Renal cortical epithelial cell (primary cell): ENCODE measurements at places on chromosomes 3 and 15.

DNA sequence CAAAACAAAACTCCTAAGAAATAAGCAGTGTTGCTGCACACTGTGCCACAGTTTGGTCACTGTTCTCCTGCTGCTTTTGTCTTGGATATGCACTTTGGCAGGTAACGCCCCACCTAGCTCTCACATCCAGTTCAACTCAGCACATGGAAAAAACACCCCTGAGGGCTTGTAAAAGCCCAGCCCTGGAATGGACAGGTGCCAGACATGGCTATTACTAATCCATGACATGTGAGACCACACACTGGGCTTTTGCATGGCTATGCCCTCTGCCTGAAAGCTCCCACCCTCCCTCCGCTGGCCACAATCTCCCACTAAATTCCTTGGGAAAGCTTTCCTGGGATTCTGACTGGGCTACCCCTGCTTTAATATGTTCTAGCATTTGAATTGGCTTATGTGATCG, 24.7 kb upstream of the ZBED2 start:
- peak; percentile 75 for DNase-seq

DNA sequence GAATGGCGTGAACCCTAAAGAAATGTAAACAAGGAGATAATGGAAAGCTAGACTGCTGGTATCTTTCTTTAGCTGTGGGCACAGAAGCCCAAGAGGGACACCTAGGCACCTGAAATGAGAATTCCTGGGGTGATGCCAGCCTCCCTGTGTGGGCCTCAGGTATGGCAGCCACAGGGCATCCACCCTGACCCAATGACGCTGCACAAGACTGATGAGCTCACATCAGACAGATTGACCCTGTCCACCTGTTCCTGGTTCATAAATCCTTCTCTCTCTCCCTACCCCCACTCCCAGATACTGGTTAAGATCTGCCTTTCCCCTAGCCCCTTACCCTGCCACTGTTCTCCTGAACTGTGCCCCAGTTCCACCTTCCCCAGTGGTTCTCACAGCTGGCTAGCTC, 1.5 kb downstream of the GLB1 start:
- no peak for DNase-seq

DNA sequence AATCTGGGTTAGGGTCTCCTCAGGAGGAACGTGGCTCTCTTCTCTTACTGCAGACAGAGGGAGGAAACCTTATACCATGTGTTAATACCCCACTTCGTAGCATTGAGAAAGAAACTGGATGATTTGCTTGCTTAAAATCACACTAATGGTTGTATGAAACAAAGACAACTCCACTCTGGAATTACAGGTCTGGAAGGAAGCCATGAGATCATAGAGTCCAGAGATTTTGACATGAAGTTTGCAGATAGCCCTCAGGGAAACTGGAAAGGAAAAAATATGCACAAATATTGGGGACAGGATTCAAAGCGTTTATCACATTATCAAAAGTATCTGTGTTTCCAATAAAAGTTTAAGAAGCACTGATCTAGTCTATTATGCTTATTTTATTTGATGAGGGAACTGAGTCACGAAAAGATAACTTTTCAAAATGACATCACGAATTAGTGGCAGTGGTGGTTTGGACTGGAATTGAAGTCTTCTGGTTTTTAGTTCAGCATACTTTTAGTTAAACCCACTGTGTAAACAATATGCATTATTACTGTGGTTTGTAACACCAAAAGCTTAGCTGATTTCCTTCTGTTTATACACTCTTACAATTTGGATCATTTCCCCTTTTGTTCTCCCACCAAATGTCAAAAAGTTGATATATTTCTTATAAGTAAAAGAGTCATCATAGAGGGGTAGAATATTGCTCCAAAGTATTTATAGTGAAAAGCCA, 16.8 kb downstream of the FGF7 start:
- peak; percentile 3 for DNase-seq

GRCh38 chr3:27507111-27507510, 22.9 kb upstream of the SLC4A7 start:
- DNase-seq, result no peak

- DNase-seq, result no peak
Observed at GRCh38 chr3:7565574-7565973, 704.7 kb downstream of the GRM7 start.

DNA sequence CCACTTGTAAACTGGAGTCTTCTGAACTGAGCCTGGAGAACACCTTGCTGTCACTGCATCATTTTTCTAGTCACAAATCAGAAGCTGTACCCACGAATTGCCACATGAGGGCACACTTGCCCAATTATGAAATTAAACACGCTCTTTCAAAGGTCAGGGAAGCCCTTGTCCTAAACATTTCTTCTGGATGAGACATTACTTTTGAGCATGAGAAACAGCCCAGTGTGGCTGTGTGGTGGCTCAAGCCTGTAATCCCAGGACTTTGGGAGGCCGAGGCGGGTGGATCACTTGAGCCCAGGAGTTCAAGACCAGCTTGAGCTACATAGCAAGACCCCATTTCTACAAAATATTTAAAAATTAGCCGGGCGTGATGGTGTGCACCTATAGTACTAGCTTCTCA, 27.5 kb upstream of the CFAP161 start:
- peak; percentile 57 for DNase-seq

- DNase-seq, result no peak
Observed at GRCh38 chr3:14403619-14404155, 1.3 kb downstream of the SLC6A6 start.

DNA sequence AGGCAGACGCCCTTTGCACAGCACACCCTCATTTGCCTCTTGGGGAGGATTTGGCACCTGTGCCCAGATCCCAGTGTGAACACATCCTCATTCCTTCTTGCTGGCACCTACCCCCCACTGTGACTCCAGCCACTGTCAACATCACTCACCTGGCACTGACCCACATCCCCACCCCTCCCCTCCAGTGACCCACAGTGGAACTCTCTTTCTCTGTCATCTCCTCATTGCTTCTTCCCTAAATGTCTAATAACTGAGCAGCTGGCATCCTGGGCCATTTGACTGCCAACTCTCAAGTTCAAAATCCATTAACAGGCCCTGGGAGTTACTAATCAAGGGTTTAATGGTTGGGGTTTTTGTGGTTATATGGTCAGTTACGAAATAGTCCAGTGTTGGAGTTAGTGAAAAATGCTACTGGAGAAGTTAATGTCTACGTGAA, 14.4 kb downstream of the SNAPC5 start:
- DNase-seq, result peak; percentile 96

DNA sequence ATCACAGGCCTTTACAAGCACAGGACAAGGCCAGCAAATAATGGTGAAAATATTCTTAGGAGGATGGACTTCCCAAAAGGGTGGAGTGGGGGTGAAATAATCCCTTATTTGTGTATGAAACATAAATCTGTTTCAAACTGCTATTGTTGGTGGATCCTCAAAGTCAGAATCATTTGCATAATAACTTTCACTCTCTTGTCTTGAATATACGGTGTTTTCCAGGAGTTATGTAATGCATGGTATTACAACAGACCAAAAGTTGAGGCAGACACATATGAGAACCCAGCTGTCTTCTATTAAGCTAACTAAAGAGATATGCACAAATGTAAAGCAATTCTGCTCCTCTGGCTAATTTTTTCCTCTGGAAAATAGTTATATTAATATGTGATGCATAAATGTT, 57.7 kb downstream of the PRTG start:
- no peak for DNase-seq

DNA sequence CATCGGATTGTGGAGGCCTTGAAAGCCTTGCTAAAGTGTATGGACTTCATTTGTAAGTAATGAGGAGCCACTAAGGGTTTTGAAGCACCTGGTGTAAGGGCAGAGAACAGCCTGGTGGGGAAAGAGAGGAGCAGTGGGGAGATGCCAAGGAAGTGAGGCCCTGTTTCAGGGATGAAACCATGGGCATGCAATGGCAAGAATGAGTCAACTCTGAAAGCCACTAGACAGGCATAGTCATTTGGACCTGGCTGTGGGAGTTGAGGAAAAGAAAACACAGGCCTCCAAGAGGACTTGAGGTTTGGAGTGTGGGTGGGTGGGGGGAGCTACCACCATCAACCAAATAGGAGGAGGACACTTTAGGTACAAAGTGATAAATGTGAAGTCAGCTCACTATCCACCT, 7.6 kb downstream of the XCR1 start:
- peak; percentile 11 for DNase-seq

DNA sequence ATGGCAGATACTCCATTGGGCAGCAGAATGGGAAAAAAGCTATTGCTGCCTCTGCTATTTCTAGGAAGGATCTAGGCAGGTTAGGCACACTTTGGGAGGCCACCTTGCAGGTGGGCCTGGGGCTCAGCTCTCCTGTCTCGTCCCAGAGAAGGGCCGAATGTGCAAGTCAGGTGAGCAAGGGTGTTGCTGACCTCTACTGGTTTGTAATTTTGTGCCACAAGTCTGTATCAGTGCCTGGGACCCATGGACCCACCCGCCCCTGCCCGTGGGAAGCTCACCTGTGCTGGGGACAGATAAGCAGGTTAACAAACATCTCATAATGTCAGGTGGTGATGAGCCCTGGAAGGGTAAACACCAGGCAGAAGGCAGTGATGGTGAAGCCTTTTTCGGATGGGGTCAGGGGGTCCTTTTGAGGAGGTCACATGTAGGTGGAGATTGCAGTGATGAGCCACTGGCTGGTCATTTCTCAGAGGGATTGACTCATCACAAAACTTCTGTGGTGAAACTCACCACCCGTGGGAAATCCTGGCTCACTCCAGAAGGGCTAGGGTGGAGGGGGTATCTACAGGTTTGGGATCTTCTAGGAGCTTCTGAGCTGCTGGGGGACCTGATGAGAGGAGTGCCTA, 161.3 kb downstream of the KLF13 start:
- no peak for DNase-seq

GRCh38 chr3:153180860-153181372, 18.9 kb downstream of the RAP2B start:
- peak; percentile 45 for DNase-seq

DNA sequence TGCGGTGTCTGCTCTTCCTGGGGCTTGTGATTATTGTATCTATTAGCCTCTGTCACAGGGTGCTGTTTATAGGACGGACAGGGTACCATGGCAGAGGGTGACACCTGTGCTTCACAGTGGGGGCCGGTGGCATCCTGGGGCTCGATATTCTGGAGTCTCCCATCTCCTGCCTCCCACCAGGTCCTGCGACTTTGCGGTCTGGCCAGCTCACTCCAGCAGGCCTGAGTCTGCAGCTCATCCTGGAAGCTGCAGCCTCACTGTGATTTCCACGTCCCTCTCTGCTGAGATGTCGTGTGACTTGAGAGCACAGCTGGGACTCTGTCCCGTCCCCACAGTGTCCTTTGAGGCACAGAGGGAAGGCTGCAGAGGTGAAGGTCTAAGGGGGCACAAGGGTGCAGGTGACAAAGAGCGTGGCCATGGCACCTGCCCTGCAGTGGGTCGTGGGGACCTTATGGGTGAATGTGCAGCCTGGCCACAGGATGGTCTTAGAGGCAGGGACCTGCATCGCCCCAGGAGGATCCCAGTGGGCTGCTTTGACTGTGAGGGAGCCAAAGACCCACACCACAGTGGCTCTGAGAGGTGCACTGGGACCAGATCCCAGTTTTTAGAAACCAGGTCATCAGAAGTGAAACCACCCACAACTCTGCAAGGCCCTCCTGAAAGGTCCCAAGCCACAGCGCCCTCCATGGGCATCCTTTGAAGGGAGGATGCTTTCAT, 172.8 kb downstream of the KLF13 start:
- DNase-seq, result no peak

DNA sequence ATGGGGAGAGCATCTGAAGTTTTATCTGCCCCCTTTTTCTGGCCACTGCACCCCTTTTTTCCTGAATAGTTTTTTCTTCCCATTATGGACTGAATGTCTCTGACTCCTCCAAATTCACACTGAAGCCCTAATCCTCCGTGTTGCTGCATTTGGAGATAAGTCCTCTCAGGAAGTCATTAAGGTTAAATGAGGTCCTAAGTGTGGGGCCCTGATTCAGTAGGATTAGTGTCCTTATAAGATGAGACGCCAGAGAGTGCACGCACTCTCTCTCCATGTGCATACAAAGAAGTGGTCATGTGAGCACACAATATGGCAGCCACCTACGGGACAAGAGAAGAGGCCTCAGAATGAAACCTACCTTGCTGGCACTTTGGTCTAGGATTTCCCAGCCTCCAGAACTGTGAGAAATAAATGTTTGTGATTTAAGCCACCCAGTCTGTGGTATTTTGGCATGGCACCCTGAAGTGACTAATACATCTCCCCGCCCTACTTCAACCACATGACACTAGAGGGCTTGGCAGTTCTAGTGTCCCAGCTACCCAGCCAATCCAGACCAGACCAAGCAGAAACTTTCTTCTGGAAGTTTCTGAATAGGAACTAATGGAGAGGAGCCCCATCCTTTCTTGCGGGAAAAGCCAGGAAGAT, 191.3 kb downstream of the PDE8A start:
- DNase-seq, result no peak

- DNase-seq, result no peak
Observed at GRCh38 chr3:171916888-171917287, 73.7 kb downstream of the TMEM212 start.

DNA sequence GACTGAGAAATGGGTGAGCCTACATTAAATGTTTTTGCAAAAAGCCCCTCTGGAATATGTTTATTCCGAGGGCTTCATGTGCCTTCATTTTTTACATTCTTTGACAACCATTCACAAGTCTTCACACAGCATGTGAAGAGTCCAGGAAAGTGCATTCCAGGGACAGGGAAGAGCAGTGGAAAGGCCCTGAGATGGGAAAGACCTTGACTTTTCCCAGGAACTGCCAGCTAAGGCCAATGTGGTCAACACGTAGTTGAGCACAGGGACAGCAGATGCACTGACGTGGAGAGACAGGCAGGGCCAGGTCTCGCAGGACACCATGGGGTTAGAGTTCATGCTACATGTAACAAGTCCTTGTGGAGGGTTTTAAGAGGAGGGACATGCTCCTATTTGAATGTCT, 21.7 kb downstream of the SSR3 start:
- peak; percentile 58 for DNase-seq

DNA sequence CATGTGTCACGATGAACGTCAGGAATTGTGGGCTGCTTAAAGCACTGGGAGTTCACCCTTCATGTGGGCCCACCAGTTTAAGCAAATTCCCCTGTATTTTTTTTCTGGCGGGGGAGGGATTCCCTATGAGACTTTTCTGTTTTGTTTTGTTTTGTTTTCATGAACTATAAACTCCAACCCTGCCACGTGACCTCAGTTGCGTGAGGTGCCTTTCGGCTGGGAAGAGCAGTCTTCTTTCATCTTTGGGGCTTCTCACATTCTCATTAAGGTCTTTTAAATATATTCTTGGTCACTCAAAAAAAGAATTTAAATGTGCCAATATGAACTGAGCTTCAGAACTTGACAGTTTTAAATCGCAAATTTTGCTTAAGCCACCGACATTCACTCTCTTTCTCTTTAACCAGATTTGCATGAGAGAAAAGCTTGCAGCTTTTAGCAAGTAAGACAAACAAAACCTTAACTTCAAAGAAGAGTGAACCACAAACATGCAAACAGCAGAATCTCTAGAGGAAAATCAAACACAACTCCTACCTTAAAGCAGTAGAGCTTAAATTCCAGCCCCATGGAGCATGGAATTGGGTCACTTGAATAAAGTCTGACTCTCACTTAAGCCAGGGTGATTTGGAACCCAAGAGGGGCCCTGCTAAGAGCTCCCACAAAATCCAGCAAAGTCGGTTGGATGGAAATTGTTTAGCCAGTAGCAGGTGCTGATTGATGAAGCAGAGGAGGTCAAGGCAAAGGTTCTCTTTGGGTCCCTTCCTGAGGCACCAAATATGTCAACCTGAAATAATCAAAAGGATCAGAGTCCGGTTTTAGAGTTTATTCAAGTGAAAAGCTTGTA, 699.8 kb upstream of the GBE1 start:
- peak; percentile 3 for DNase-seq

GRCh38 chr15:46556010-46556409, 921.2 kb downstream of the SQOR start:
- no peak for DNase-seq
